ENCODE measurements at places on chromosomes 6 and 20.

DNA sequence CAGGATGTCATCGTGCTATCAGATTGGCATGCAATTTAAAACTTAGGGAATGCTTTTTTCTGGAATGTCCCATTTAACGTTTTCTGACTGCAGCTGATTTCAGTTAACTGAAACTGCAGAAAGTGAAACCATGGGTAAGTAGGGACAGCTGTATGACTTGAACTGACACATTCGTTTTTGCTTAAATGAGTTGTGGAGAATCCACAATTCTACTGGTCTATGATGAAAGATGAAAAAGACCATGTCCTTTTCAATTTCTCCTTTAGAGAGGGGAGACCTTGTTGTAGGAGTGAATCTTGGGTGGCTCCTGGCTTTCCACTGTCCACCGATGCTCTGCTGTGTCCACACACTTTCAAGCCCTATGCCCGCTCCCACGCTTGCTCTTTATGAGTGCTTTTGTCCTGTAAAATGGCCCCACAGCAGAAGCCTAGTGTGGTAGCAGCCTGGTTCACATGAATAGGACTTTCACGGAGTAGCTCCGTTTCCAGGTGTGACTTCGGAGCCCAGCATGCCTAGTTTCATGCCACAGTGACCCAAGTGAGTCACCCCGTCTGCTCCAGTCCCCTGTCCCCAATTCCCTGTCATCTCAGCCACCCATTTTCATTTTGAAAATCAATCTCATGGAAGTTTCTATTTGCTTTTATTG, 21.9 kb downstream of the DYNLT1 start:
- DNase-seq: no peak

- no peak for DNase-seq
These were observed 32.9 kb downstream of the NUDT3 start for GRCh38 chr6:34359418-34360158.

DNA sequence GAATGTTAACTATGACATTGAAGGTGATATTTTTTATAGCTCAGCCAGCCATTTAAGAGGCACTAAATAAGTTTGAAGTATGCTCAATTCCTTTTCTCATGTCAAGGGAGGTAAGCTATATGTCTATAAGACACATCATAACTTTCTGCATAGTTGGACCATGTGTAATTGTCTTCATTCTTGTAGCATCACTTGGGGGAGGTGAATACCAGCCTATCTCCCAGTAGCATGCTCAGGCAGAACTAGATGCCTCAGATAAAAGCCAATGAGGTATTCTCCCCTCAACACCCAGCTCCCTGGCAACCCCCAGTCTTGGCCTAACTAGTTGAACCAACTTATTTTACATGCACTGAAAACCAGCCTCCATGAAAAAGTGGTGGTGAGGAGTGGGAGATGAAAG, 158.3 kb upstream of the JAG1 start:
- DNase-seq: no peak

GRCh38 chr20:10219993-10220750, 1.5 kb downstream of the SNAP25 start:
- DNase-seq: no peak

DNA sequence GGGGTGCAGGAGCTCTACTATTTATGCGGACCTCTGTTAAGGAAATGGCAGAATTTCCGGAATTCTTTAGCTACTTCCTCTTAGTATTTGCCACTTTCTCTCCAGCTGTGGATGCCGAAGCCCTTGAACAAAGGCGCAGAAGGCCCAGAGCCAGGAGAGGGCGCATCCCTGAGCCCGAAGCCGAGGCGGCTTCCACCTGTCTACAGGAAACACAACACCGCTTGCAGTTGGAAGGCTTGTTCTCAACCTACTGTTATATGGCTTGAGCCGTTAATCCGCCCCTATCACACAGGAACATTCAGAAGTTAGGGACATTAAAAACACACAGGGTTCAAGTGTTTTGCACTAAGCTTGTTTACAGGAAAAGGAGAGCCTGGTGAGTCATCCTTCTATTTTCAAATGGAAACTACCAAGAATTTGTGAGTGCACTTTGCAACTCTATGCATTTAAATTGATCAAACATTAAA, 417.1 kb downstream of the BCKDHB start:
- DNase-seq: no peak

DNA sequence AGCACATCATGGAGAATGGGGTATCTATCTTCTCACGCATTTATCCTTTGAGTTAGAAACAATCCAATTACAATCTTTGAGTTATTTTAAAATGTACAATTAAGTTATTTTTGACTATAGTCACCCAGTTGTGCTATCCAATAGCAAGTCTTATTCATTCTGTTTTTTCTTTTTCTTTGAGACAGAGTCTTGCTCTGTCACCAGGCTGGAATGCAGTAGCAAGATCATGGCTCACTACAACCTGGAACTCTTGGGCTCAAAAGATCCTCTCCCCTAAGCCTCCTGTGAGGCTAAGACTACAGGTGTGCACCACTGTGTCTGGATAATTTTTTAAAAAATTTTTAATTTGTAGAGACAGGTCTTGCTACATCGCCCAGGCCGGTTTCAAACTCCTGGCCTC, 201.5 kb upstream of the ZNF217 start:
- no peak for DNase-seq

DNA sequence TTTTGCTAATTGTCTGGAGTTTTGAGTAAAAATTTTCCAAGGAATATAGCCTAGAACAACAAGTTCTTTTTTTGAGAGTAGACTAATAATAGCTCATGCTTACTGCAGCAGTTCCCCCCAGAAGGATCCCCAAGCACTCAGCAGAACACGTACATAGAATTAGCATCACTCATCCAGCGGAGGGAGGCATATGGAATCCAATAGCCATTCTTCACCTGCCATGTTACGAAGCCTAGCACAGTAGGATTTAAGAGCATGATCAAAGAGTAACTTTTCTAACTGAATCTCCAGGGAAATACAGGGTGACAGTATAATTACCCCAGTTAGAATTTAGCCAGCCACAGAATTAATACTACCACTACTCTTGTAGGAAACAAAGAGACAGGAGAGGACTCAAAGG, 511.7 kb upstream of the NOX3 start:
- no peak for DNase-seq

DNA sequence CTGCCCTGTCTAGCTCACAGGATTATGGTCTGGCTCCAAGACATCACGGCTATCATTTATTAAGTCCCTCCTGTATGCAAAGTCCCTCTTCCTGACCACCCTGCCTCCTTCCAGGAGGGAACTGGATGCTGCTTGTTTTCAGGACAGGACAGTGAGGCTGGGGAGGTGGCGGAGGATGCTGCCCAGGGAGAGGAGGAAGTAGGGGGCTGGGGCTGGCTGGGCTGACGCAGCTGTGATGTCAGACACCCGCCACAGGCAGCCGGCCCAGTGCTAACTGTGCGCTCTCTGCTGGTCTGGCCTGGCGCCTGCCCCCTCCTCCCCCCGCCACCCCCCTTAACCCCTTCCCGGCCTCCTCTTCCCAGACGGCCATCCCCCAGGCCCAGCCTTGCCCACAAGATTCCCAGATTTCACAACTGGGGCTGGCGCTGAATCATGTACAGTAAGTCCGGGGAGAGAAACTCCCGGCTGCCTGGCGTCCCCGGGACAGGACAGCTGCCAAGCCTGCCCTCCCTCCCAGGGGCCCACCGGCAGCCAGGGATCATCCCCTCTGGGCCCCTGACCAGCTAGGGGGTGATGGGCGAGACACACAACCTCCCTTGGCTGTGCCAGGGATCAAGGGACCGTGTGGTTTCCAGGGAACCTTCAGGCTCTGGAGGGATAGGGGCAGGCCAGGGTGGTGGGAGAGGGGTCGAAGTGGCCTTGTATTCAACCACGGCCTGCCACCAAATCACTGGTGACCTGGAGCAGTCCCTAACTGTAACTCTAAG, 118.1 kb downstream of the CEBPB start:
- DNase-seq: no peak

Measured in hematopoietic multipotent progenitor cell treated with erythropoietin and hydrocortisone succinate and interleukin-3 and kit ligand, for 17 days (in vitro differentiated cells).